NCI-H460 (cell line): ENCODE measurements at places on chromosomes 6 and 20. TPM values are rescaled to one million over a fixed set of nuclear protein-coding genes. Genes with fewer than 3 reads are reported as not detected.

SLC44A4 gene
- total RNA-seq = 0.07 TPM in 1 of 2 replicates, not detected in the other

GRCh38 chr6:130783416-130784107 lies 43.6 kb upstream of the SMLR1 start:
- no peak for DNase-seq

DNA sequence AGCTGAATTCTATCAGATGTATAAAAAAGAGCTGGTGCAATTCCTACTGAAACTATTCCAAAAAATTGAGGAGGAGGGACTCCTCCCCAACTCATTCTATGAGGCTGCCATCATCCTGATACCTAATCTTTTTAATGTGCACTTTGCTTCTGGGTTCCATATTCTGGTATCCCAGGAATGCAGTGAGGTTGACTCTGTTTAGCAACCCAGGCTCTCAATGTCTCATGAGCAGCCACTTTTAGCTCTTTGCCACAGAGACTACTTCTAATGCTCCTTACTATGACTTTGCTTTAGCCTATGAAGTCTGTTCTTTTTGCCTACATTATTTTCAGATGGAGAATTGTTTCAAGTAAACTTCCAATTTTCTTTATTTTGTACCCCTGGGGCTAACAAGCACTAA lies 185.5 kb upstream of the NRSN1 start:
- DNase-seq = no peak

DNA sequence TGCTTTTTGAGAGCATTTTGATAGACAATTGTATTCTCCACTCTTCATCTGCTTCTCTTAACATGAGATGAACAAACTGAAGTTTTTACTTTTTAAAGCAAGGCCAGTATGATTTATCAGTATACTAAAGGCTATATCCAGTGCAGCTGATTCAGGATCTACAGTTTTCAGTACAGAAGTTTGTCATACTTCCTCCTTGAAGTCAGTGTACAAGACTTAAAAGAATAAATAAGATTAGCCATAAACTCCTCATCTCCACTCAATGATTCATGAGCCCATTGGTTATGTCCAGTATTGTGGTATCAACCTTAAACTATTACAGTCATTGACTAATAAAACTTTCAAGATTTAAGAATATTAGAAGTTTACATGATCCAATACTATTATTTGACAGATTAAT lies 374.8 kb upstream of the EPHA7 start:
- DNase-seq = no peak
